ENCODE measurements at places on chromosomes 12 and 14.

DNA sequence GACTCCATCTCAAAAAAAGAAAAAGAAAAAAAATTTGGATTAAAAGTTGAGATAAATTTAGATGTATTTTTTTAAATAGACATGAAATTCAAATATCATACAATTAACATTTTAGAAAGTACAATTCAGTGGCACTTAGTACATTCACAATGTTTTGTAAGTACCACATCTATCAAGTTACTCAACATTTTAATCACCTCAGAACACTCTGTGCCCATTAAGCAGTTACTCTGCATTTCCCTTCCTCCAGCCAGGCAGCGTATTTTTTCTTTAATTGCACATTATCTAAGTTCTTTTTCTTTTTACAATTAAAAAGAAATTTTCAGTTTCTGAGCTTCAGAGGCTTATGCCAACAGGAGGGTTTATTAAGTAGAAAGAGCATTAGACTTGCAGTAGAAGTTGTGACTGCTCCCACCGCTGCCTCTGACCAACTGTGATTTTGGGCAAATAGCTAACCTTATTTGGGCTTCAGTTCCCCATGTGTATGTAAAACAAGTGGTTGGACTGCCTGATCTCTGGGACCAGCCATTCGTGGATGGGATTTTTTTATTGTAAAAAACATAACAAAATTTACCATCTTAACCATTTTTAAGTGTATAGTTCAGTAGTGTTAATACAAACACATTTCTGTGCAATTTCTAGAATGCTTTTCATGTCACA is 65.7 kb downstream of the WNK1 start:
- no peak for DNase-seq

- no peak for DNase-seq
Measured at GRCh38 chr12:130687796-130688778, 28.0 kb downstream of the RIMBP2 start.

DNA sequence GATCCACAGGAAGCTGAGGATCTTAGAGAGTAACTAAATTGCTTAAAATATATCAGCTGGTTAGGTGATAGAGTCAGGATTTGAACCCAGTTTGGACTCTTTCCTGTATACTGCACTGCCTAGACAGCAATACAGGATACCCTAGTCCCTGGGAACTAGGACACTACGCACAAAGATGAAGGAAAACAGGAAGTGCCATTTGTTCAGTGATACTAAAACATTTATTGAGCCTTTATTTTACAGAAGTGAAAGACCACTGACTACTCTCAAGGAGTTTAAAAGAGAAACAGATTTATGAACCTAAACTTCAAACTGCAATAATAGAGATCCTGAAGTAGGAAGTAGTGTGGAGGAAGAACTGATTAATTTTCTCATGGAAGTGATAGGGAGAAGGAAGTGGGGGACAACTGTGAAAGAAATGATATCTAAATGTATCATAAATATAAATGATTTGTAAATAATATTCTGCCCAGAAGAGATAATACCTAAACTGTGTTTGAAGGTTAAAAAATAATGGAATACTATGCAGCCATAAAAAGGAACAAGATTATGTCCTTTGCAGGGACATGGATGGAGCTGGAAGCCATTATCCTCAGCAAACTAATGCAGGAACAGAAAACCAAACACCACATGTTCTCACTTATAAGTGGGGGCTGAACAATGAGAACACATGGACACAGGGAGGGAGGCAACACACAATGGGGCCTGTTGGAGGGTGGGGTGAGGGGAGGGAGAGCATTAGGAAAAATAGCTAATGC is 18.2 kb downstream of the MSRB3 start:
- DNase-seq, result no peak

DNA sequence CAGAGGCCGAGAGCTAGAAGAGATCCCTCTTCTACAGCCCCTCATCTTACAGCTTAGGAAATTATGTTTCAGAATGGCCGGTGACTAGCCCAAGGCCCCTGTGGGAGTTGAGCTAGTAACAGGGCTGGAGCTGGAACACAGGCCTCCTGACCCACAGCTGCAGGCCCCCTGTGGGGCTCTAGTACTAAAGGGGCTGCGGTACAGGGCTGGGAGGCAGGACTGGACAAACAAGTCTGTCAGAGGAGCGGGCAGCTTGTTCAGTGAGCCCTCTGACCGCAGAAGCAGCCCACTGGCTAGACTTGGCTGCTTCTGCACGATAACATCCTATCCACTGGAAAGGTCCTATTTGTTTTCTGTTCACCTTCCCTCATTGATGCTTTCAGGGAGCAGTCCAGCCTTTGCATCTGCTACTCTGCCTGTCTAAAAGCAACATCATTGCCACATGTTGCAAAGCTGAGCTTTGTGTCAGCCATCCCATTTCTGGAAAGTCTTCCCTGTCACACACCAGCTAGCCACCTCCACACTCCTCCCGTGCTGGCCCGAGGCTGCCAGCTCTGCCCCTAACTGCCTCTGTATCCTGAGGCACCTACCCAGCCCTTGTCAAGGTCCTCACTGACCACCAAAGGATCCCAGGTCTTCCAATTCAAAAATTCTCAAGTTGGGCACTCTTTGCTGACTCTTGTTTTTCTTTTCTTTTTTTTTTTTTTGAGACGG is 10.2 kb downstream of the PSMC1 start:
- no peak for DNase-seq

All from stimulated activated CD4-positive, alpha-beta T cell treated with anti-CD3 and anti-CD28 coated beads, Interleukin-15, amount 100 ng/mL, for 1 hour (primary cell).